ENCODE measurements at places on chromosomes 1 and 21.

GRCh38 chr1:205670611-205671430, 9.5 kb downstream of the SLC45A3 start:
- DNase-seq: no peak

DNA sequence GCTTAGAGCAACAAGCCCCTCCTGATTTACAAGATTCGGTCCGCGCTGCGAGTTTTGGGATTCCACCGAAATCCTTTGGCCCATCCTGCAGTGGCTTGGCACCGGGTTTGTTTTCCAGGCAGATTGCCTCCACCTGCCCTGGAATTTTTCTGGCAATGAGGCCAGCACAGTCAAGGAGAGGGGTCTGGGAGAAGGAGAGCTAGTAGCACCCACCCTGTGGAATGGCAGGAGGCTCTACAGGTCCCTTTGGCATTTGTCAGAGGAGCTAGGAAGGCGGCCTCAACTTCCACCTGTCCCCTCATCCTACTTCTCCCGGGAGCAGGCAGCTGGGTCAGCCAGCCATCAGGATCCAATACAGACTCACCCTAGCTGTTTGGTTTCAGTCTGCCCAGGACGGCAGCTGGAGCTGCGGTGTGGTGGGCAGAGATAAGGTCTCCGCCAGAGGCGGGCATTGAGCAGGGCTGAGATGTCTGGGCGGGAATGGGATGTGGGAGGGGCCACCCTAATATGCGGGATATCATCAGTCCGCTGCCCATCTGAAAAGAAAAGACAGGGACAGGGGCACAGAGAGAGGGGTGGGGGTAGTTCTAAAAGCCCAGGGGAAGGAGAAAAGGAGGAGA, 37.8 kb upstream of the PRELP start:
- DNase-seq: no peak

DNA sequence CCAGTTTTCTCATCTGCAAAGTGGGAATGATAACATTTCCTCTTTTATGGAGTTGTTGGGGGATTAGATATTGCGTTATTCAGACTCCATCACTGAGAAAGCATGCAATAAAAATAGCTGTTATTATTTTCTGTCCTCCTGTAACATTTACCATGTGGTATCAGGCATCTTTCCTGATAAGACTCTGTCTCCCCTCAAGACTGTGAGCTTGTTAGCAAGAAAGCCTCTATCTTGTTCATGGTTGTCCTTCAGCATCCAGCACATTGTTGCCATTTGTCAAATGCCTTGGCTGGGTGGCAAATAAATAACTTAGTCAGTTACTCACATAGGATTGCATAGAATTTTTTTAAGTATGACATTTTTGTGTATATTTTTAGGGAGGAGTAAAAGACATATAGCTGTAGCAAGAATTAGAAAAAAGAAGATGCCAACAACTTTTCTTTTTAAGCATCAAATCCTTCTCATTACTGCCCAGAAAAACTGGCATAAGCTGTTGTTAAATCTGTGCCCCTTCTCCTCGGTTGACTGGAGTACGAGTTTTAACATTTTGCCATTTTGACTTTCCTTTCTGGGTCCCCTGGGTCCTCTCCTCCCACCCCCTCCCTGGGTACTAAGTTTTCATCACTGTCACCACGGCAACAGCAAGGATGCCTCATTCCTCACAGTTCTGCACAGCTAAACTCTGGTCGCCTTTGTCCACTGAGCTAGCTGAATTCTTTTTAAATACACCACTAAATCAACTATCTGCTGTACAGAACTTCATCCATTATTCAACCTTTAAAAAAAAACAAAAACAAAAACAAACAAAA, 1.0 kb upstream of the JAM2 start:
- no peak for DNase-seq

DNA sequence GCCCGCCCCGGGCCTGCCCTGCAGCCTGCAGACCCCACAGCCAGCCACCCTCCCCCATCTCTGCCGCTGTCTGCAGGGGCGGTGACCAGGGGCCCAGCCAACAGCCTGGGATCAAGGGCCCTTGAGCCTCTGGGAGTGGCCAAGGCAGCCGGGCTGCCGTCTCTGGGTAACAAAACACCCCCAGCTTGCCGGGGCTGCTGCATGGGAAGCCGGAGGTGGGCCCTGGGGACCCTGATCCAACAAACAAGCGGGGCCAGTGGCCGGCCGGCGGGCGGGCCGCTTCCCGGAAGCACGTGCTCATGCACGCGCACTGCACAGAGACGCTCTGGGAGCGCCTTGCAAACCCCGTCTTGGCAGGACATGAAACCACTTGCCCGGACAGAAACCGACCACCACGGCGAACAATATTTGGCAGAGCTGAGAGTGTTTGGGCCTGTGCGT, 13.2 kb downstream of the MEGF6 start:
- DNase-seq: no peak

GRCh38 chr1:244022311-244022710, 28.8 kb upstream of the ZBTB18 start:
- DNase-seq: no peak

GRCh38 chr1:2523191-2523890, 3.1 kb downstream of the PANK4 start:
- DNase-seq: no peak

GRCh38 chr1:16235944-16236510, 956 bp downstream of the CPLANE2 start:
- DNase-seq: peak; percentile 14

DNA sequence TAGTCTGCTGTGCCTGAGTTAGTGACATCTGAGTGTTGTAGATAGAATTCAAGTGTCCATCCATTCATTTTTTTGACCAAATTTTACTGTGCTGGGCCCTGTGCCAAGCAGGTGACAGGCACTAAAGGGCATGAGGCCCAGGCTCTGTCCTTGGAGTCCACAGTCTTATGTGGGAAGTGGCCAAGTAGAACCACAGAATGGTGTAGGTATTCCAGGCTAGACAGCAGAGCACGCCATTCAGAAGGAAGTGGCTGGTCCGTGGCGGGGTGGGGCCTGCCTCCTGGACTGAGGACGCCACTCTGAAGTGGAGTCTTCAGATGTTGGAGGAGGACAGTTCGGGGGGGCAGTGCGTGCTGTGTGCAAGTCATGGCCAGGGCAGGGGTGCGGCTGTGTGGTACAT, 68.9 kb upstream of the ACTL8 start:
- DNase-seq: no peak

Data from inflammatory macrophage treated with lipopolysaccharide for 4 hours (primary cell).